ENCODE measurements at places on chromosomes 7 and 10.

GRCh38 chr10:22321156-22321923 is 441 bp downstream of the BMI1 start:
- no peak for DNase-seq

DNA sequence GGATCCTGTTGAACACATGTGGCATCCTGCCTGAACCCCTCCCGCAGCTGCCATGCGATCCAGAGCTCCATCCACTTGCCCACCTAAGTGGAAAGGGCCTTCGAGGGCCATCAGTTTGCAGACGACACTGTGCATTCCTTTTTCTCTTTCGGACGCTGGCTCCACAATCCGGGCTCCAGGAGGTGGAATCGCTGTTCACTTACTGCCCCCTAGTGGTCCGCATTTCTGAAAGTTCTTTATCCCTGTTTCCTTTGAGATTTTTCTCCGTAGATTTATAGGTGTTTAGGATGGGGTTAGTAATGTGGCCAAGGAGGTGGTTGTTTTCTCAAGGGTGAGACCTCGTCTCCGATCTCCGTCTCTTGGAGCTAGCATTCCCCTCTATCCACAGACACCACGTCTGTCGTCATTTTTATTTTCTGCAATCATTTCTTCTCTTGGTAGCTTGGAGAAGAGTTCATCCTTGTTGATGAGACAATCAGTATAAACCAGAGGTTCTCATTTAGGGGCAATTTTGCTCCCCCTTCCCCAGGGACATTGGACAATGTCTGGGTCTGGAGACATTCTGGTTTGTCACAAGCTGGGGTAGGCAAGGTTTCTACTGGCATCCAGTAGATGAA is 204.6 kb downstream of the ARHGAP21 start:
- DNase-seq: peak; percentile 29

DNA sequence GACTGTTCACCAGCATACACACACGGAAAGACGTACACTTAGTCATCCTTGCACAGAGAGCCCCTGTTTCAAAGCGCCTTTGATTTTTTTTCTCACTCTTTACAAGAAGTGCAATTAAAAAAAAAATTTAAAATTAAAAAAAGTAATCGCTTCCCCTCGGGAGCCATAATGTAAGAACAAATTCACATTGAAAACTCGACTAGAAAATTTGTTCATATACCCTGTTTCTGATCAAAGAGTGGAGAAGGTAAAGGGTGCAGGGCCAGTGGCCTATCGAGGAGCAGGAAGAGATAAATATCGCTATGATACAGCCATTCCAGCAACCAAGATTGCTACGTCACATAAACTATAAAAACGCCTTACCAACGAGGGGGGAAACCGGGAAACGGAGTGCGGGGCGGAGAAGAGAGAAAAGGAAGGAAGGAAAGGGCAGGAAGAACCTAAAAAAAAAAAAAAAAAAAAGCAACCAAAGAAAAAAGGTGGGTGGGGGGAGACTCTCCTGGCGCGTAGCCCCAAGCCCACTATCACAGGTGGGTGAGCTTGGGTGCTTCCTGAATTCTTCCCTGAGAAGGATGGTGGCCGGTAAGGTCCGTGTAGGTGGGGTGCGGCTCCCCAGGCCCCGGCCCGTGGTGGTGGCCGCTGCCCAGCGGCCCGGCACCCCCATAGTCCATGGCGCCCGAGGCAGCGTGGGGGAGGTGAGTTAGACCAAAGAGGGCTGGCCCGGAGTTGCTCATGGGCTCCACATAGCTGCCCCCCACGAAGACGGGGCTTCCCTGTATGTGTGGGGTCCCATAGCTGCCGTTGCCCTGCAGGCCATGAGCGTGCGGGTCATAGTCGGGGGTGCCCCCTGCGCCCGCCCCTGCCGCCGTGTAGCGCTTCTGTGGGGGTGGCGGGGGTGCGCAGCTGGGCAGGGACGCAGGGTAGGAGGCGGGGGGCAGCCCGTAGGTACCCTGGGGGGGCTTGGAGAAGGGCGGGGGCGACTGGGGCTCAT is 5.2 kb upstream of the HOXA2 start:
- DNase-seq: no peak

DNA sequence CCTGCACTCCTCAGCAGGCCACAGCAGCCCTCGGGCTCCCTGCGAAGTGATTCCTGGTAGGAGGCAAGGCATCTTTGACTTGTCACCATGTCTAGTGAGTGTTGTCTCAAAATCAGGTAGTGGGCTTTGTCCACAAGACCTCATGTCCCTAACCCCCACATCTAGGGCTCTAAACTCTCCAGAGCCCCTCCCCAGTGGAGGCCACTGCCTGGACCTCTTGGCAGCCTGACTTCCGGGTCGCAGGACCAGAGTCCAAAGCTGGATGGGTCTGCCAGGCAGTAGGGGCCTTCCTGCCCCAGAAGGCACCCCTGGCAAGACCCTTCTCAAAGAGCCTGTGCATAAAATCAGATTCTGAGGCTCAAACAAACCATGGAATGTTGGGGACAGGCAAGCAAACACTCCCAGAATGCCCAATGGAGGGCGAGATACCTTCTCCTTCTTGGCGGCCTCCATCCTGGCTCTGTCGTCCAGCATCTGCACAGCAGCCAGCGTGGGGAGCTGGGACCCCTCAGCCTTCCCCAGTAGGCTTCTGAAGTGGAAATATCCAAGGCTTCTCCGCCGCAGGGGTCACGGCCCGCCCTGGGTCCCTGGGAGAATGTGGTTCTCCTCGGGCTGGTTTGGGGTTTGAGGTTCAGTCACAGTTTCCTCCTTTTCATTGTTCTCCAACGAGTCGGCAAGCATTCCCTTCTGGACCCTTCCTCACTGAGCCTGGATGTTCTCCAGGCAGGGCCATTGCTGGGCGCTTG is 586 bp downstream of the GCK start:
- no peak for DNase-seq

DNA sequence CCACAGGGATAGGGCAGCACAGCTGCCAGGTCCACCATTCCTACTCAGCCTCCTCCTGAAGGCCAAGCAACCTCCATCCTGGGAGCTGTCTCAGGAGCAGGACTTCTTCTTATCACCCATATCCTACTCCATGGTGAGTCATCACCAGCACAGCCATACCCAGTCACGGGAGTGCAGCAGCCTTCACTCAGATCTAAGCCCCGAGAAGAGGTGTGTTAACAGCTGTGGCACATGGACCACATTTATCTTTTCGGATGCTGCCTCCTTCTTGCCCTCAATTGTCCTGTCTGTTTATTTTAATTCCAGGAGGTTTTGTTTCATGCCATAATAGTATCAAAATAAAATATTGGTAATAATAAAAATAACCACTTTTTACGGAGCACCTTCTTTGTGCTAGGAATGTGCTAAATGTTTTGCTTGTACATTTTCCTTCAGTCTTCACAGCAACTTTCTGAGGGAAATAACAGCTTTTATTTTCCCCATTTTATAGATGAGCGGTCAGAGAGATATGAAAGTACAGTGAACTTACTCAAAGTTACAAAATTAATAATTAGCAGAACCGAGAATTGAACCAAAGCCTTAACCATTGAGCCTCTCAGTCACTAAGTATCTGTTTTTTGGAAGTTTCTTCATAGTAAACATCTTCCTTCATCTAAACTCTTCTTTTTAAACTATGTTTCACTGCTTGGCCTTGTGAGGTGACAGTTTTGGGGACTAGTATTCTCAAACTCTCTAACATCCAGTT is 2.5 kb upstream of the KEL start:
- no peak for DNase-seq

- DNase-seq: no peak
Observed at GRCh38 chr10:70232155-70232858, 922 bp downstream of the PPA1 start.

DNA sequence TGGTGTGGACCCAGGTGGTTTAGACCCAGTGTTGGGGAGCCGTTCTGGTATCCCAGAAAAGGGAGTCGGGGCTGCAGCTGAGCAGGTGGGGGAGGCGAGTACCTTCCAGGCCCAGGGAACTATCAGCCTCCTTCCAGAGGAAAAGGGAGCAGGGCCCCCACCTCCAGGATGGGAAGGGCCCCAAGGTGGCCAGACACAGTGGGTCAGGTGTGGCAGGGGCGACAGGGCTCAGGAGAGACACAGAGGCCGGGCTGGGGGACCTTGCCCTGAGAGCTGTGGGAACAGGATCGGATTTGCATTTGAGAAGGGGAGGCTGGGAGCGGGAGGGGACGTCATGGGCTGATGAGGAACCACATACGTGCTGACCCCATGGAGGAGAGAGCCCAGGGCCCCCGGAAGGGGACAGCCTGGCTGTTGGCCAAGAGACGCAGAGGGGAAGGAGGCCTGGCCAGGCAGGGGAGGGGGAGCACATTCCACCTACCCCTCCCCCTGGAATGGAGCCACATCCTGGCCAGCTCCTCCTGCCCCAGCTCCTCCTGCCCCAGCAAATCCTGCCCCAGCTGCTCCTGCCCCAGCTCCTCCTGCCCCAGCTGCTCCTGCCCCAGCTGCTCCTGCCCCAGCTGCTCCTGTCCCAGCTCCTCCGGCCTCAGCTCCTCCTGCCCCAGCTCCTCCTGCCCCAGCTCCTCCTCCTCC is 9.7 kb upstream of the TTYH3 start:
- no peak for DNase-seq

DNA sequence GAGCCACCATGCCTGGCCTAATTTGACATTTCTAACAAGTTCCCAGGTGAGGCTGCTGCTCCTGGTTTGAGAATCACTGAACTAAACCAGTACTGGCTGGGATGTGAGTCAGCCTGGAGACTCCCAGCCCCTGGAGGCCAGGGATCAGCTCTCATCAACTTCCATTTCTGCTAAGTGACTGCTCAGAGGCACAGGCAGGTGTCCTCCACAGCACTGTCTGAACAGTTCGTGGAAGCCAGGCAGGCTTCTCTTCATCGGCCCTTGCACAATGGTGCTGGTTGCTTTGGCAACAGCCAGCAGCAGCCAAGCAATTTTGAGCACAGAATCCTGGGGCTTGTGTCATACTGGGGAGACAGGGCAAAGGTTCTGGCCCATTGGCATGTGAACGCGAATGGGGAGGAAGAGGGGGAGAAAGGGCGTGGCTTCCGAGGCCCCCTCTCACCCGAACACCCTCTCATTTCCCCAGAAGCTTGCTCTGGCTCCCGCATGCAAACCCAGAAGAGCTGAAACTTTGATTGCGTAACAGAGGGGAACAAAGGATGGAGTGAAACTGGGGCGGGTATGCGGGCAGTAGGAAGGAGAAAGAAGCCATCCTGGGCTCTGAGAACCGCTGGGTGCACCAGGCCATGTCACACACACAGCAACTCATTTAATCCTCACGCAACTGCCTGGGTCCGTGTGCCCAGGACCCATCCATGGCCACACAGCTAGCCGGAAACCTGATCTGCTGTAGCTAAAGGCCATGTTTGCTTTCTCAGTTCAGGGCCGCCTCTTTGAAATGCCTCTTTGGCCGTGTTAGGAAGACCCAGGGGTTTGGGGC is 9.0 kb upstream of the POR start:
- no peak for DNase-seq

- DNase-seq: no peak
Observed at GRCh38 chr10:106284802-106285587, 879.5 kb downstream of the SORCS1 start.

DNA sequence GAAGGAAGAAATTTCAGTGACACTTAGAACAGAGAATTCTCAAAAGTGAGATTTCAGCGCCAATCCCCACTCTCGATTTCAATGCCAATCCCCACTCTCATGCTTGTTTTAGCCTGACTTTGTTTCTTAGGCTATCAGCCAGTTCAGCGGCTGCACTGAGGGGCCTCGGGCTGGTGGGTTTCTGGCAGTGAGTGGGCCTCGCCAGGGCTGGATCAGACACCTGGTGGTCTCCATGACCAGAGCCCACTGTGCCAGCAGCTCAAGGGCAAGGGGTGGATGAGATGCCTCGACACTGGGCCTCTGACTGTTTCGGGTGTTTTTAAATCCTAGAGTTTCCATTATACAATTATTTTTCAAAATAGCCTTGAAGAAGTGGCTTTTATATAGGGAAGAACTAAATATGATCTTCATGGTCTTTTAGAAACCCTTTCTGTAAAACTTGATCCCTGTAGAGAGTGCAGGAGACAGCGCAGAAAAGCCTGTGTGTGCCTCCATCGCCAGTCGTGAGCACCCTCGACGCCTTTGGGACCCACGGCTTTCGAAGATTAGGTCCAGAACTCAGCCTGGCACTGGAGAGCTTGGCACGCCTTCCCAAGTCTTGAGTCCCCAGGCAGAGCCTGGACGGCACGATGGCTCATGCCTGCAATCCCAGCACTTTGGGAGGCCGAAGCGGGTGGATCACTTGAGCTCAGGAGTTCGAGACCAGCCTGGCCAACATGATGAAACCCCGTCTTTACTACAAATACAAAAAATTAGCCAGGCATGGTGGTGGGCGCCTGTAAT is 76.2 kb downstream of the INPP5A start:
- DNase-seq: no peak

GRCh38 chr7:106462365-106462859 is 177.6 kb upstream of the NAMPT start:
- no peak for DNase-seq

GRCh38 chr7:35026150-35026549 is 11.1 kb downstream of the DPY19L1 start:
- DNase-seq: no peak

GRCh38 chr7:67940400-67940799 is 943.8 kb downstream of the TYW1 start:
- no peak for DNase-seq

- DNase-seq: no peak
Observed at GRCh38 chr10:124165311-124165710, 71.9 kb upstream of the CHST15 start.

DNA sequence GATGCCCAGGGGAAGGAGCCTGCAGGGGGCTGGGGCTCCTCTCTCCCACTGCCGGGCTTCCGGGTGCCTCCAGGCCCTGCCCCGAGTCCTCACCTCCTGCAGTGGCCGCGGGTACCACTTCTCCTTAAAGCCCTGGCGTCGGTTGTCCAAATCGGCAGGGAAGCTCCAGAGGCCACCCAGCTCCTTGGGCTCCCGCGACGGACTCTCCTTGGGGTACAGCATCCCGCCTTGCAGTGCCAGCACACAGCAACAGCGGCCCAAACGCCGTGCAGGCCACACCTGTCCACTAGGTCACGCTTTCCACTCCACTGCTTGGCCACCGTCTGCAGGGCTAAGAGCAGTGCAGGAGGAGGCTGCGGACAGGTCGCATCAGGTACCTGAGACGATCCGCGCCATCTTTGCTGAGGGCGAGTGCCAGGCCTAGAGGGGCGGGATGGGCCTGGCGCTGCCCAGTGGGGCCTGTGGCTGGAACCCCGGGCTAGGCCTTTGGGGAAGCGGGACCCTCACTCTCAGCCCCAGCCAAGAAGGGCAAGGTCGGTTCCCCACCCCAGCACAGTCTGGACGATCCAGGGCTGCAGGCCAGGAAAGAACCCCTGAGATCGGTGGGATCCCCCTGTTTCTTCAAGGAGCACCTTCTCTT is 47.7 kb upstream of the ZNF479 start:
- no peak for DNase-seq

- no peak for DNase-seq
Observed at GRCh38 chr7:28104811-28105210, 75.8 kb downstream of the JAZF1 start.
